ENCODE measurements at places on chromosomes 6 and 20.

DNA sequence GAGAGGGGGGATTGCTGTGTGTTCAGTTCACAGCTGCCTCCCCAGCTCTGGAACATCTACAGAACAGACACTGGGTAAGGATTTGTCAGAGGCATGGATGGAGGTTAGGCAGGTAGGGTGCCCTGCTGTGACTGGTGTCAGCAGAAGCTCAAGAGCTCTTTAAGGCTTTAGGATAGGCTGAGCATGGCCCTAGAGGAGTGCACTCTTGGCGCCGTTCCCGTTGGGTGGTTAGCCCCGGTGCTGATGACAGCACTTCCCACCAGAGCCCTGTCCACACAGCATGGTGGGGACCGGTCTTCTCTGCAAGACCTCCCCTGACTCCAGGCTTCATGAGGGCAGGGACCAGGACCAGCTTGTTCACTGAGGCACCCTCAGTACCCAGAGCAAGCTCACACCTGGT lies 262.0 kb downstream of the BMP7 start:
- no peak for DNase-seq

DNA sequence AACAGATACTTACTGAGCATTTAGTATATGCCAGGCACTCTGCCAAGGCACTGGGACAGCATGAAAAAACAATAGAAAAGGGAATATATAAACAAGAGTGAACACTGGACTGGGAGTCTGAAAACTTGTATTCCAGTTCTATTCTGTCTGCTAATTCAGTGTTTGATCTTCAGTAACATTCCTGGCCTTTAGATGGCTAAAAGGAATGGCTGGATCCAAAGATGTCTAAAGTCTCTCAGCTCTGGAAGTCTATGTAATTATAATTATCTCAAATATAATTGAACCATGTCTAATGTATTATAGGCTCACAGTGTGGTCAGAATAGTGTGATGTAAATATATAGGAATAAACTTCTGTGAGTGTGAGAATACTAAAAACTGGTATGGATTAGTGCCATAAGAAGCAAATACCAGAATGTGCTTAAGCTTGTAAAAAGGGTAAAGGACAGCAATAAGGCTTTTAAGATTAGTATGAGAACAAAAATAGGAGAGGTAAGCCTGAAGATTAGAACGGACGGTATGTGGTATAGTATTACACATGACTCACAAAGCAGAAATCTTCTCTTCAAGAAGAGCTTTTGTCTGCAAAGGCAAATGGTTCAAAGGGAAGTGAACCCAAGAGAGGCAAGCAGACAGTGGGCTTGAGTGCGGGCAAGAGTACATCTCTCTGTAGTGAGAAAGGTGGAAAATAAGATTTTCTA lies 68.5 kb downstream of the TMEM200A start:
- no peak for DNase-seq

DNA sequence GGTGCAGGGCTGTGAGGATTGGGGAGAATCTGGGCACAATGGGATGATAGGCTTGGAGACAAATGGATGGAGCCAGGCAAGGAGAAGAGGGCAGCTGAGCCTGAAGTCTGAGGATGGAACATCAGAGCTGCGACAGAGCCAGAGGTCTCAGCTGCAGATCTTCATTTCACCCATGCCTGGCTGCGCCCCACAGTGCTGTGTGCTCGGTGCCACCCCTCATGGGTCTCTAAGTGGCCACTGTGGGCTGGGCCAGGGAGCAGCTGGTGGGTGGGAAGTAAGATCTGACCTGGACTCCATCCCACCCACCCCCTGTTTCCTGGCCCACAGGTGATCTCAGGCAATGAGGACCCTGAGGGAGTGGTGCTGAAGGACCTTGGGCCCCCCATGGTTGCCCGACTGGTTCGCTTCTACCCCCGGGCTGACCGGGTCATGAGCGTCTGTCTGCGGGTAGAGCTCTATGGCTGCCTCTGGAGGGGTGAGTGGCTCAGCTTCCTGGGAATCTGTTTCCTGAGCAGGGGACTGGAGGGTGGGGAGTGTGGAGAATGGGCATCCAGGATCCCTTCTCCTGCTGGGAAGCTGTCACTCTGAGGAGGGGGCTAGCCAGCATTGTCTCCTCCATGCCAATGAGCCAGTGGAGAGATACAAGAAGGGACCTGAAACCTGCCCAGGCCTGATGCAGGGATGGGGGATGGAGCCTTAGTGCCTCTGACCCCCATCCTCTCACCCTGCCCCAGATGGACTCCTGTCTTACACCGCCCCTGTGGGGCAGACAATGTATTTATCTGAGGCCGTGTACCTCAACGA lies 6.5 kb downstream of the DDR1 start:
- no peak for DNase-seq

DNA sequence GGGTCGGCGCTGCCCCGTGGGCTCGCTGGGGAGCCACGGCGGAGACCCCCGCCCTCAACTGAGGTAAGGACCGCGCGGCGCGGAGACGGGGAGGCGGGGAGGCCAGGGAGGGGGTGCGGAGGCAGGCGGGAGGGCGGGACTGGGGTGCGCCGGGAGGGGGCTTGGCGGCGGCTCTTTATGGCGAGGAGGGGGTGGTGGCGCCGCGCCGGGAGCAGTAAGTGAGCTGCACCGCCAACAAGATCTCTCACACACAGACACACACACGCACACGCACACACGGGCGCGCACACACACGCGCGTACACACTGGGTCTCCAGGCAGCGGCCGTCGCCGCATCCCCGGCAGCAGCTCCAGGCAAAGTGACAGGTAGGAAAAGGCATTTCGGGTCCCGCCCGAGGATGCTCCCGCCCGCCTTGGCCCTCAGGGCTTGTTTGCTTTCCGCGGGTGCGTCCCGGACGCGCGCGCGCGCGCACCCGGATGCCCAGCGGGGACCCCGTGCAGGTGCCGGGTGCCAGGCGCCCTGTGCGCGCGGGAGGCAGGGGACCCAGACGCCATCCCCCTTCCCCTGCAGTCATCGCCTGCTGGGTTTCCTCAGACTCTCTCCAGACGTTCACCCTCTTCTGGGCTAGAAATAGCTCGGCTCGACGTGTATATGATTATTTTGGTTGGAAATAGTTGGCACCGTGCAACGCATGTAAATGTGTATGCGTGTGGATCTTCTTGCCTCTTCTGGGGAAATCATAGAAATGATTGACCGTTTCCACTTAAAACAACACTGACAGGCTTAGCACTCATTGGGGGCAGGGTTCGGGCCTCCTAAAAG lies at the start of gene PLCB4:
Gene PLCB4 (plus strand): TSS at position 247 of the 823 bp plus-strand sequence. CDS start 238,728 bp downstream, outside the sequence.
- no peak for DNase-seq

DNA sequence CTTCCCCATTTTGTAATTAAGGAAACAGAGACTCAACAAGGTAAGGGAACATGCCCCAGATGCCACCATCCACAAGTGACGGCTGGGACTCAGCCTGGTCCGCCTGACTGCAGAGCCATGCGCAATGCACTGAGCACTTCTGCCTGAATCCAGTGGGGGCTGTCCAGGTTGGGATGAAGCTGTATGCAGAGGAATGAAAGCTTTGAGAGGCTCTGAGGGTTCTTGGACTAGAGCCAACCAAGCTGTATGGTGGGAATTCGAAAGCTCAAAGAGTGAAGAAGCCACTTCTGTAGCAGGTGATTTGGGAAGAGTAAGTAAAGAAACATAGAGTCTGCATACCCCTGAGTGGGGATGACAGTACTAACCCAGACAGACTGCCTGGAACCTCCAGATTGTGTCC lies 127.6 kb upstream of the AKAP12 start:
- DNase-seq = no peak

GRCh38 chr6:20349225-20349624 lies 52.5 kb upstream of the E2F3 start:
- DNase-seq = no peak

All from nephron progenitor cell (in vitro differentiated cells).